Activated naive CD8-positive, alpha-beta T cell treated with anti-CD3 and anti-CD28 coated beads, Interleukin-2, amount 10 ng/mL, durations not matched to agents 7 days and 5 days (primary cell): ENCODE measurements at places on chromosomes 12 and 14.

- no peak for DNase-seq
These were observed 25.1 kb upstream of the CDK17 start for GRCh38 chr12:96425321-96425720.

- no peak for DNase-seq
These were observed 27.6 kb upstream of the TRAF3 start for GRCh38 chr14:102749393-102750305.

DNA sequence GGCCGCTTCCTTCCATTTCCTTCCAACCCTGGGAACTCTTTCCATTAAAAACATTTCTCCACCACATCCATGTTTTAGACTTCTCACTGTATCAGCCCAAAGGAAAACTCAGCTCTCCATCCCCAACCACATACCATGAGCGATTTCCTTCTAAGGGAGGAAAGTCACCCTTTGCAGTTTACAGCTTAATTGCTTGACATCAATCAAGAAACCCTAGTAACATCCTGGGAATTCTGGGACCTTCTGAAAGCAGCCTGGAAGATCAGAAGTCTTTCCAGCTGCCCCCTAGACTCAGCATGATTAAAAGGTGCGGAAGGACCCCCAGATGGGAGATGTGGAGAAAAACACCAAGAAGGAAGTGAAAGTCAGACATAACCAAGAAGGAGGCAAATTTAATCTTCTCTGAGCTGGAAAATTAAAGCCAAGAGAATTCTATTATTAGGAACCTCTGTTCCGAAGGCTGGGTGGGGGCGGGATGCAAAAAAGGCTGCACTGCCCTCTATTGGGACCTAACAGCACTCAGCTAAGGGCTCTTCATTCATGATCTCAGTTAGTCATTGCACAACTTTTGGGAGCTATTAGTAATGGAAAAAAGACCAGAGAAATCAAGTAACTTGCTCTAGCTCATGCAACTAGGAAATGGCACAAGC is 73.3 kb upstream of the PLXNC1 start:
- DNase-seq = no peak

GRCh38 chr14:29465095-29465494 is 462.6 kb downstream of the PRKD1 start:
- no peak for DNase-seq

DNA sequence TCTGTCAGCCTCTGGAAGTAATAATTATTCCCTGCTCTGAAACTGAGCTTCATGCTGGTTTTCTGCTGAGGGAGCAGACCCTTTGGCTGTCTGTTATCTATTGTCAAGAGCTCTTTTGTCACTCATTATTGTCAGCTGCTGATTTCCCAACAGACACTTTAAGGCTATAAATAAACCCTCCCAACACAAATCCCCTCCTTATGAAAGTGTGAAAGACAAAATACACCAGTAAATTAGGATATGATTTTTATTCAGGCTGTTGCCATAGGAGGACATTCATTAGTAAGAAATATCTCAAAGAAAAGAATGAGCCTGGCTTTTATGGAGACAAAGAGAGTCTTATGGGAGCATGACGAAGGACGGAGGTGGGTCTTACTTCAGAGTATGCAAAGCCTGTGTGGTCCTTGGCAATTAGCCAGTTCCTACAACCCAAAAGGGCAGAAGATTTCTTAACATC is 180.8 kb downstream of the CRADD start:
- no peak for DNase-seq

- DNase-seq = no peak
These were observed 18.1 kb downstream of the NOS1 start for GRCh38 chr12:117343296-117343695.

GRCh38 chr14:86296173-86296572 is 766.2 kb downstream of the FLRT2 start:
- DNase-seq = no peak

DNA sequence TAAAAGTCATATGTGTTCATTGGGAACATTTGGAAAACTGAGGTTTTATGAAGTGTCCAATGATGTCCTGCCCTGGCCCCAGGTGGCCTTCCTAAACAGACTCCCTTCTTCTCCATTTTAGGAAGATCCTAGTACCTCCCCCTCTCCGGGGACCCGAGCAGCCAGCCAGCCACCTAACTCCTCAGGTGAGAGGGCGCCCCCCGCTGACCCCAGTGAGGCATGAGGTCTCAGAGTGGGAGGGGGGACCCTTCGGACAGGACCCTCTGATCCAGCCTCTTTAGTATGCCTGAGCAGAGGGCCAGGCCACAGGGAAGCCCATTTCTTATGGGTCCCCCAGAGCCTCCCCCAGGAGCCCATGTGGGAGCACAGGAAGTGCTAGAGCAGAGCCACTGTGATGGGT is 23.7 kb downstream of the DEGS2 start:
- DNase-seq = no peak

- DNase-seq = no peak
These were observed 415.2 kb upstream of the GARIN6 start for GRCh38 chr12:99232324-99232723.

- DNase-seq = no peak
These were observed 42.7 kb downstream of the ATF7IP start for GRCh38 chr12:14408208-14408607.

- peak; percentile 77 for DNase-seq
These were observed at the start of gene SETD1B for GRCh38 chr12:121803861-121804416. TSS of gene SETD1B (plus strand) at chr12:121804009. CDS start at chr12:121804738, 729 bp downstream.

DNA sequence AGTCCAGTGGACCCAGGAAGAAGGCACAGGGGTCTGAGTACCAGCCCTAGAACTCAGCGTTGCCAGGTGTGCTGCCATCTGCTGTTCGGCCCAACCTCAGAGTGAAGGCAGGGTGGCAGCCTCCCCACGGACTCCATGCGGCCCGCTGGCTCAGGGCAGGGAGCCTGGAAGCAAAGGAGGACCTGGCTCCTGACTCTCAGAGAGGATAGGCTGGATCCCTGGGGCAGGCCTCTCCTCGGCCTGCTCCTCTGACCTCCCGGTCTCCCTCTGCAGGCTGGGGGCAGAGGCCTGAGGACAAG is 10.1 kb downstream of the MCRS1 start:
- no peak for DNase-seq

DNA sequence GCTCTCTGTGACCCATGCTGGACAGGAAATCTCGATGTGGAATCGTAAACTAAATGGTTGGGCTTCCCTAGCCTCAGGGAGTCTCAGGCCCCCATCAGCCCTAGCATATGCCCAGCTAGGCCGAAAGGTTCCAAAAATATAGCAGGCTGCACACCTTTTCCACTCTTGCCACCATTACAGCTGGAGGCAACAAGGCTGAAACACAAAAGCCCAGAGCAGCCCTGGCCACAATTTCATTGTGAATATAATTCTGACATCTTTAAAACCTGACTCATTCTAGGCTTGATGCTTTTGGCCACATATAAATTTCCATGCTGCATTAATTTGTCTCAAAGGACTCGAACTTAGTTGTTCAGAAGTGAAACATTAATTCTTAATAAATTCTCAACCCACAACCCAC is 382.2 kb downstream of the GRIN2B start:
- DNase-seq = no peak
